ENCODE measurements at places on chromosomes 16 and 17. TPM values are rescaled to one million over a fixed set of nuclear protein-coding genes. Genes with fewer than 3 reads are reported as not detected.

The CCL1 gene
- 25.6 TPM for total RNA-seq

The SLC5A2 gene
- total RNA-seq, result not detected

The MT1M gene
- not detected for total RNA-seq

The NACA2 gene
- not detected for total RNA-seq

The CSH1 gene
- total RNA-seq, result not detected

The ADAM11 gene
- 0.50 TPM for total RNA-seq

The CFAP52 gene
- total RNA-seq, result not detected

The POLR3K gene
- total RNA-seq, result 40.4 TPM

The SLC25A39 gene
- total RNA-seq, result 133 TPM

The PIPOX gene
- 1.6 TPM for total RNA-seq

The CHST4 gene
- not detected for total RNA-seq

The MPO gene
- 0.09 TPM for total RNA-seq
